ENCODE measurements at places on chromosomes 2 and 18.

GRCh38 chr2:153871231-153872221, at the start of gene GALNT13:
Gene GALNT13, plus strand, starts transcription at chr2:153871922.
- DNase-seq = peak; percentile 89

- DNase-seq = no peak
Observed at GRCh38 chr2:157895531-157895930, 19.4 kb upstream of the ACVR1 start.

- no peak for DNase-seq
Observed at GRCh38 chr18:13872932-13873331, 42.4 kb downstream of the MC2R start.

DNA sequence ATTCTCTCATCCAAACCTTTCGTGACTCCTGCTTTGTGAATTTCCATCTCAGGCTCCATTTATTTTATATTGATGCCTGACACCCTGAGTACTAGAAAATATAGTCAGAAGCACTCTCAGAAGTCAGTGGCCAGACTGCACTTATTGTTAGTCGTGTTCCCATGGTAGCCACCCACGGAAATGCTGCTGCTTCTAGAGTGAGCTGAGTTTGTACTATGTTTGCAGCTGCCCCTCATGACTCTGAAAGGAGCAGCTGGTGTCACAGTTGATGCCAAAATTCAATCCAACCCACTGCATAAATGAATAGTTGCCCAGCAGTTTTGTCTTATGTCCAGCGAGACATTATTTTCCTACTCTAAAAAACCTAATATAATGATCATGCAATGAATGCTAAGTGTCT, 265.2 kb upstream of the SPHKAP start:
- DNase-seq = peak; percentile 83

DNA sequence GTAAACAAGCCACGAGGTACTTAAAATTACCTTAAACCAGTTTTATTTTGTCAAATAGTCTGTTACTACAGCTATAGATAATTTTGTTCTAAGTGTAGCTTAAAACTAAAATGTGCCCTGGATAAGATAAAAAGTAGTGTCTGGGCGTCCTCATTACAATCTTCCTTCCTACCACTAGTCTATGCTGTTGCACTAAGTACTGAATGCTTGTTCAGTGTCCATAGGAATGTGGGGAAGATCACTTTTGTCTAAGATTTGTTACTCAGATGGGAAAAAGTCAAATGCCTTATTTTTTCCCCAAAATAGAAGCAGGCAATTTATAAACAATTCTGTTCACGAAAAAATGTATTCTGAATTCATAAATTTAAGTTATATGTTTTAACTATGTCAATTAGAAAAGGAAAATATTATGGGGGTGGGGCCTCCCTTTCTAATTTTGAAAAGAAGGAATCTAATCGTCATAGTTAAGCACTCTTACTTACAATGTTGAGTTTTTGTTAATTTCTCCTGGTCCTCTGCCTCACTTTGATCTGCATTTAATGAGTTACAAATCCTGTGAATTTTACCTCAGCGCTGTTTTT, 140.4 kb upstream of the VRK2 start:
- DNase-seq = no peak

- no peak for DNase-seq
Observed at GRCh38 chr2:71619230-71619741, 165.9 kb downstream of the DYSF start.

DNA sequence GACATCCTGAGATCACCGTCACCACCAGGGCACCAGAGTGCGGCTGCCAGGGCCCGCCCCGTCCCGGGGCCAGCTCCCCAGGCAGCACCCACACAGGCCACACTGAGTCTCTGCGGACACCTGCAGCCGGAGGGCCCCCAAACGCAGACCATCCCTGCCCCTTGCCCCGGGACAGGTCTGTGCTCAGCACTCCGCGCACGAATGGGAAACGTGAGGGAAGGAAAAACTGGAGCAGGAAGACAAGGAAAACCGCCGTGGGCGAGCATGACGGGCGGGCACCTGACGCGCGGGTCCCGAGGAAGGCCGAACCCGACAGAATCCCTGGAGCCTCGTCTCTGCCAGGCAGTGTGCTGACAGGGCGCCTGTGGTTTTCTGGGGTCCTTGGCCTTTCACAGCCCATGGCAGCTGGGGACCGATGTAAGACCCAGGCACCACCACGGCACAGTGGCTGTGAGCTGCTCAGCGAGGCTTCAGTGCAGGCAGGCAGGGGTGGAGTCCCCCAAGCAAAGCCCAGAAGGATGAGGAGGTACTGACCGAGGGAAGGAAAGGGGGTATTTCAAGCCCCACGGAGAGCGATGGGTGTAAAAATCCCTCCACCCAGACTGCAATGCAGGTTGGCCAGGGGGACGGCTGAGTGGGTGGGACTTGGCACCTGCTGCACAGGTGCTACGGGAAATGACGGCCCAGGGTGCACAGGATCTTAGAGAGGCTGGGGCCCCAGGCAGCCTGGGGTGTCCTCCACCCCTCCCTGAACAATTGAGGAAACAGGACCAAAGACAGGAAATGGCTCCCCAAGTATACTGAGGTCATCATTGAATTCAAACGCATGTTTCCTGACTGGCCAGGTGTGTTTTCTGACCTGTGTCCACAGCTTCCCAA, 59.0 kb downstream of the PXDN start:
- no peak for DNase-seq

GRCh38 chr2:236083934-236084333, 84.3 kb downstream of the GBX2 start:
- DNase-seq = no peak

- DNase-seq = peak; percentile 3
Observed at GRCh38 chr18:68564961-68565360, 149.9 kb downstream of the TMX3 start.

GRCh38 chr18:7259475-7259874, 28.6 kb downstream of the LRRC30 start:
- peak; percentile 52 for DNase-seq

DNA sequence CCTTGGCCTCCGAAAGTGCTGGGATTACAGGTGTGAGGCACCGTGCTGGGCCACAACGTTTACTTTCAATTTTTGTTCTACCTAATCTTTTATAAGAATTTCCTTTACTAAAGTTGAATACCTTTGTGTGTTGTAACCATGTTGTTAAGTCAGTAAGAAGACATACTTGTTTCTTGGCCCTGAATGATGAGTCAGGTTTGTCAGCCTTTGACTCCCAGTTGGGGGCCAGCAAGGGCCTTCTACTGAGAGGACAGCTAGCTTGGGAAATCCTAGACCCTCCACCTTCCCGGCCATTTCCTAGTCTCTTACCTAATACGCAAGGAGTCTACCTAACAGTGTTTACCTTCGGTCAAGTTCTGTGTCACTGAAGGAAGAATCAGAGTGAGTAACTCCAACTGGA, 22.7 kb downstream of the MTHFD2 start:
- no peak for DNase-seq

DNA sequence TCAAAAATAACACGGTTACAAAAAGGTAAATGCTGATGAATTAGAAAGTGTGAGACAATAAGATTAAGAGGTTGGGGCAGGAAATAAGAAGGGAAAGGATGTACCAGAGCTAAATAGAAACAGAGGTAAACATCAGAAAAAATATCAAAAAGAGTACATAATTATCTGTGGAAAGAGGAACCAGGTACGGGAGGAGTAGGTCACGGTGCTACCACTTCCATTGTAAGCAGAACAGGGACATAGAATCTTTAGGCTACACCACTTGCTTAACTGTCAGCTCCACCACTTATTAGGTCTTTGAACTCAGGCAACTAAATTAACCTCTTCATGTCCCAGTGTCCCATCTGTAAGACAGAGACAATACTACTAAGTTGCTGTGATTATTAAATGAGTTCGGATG, 350.3 kb downstream of the LRATD1 start:
- no peak for DNase-seq

DNA sequence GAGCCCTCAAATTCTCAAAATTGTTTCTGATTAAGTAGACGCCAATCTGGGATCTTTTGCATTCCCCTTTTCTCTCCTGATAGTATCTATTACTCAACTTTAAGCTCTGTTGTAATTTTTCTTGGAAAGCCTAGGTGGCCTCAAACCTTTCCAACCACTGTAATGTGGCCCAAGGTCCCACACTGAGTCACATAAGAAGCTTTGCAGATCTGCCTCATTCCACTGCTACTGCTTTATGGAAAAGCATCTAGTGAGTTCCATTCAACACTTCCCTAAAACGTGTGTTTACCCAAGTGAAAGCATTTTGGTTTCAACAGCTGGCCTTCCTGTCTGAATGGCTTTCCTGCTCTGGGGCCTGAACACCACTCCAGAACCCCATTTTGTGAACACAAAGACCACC, 493.6 kb upstream of the SPHKAP start:
- DNase-seq = no peak

Data from NCI-H1105 (cell line).